ENCODE measurements at places on chromosomes 5 and 9.

DNA sequence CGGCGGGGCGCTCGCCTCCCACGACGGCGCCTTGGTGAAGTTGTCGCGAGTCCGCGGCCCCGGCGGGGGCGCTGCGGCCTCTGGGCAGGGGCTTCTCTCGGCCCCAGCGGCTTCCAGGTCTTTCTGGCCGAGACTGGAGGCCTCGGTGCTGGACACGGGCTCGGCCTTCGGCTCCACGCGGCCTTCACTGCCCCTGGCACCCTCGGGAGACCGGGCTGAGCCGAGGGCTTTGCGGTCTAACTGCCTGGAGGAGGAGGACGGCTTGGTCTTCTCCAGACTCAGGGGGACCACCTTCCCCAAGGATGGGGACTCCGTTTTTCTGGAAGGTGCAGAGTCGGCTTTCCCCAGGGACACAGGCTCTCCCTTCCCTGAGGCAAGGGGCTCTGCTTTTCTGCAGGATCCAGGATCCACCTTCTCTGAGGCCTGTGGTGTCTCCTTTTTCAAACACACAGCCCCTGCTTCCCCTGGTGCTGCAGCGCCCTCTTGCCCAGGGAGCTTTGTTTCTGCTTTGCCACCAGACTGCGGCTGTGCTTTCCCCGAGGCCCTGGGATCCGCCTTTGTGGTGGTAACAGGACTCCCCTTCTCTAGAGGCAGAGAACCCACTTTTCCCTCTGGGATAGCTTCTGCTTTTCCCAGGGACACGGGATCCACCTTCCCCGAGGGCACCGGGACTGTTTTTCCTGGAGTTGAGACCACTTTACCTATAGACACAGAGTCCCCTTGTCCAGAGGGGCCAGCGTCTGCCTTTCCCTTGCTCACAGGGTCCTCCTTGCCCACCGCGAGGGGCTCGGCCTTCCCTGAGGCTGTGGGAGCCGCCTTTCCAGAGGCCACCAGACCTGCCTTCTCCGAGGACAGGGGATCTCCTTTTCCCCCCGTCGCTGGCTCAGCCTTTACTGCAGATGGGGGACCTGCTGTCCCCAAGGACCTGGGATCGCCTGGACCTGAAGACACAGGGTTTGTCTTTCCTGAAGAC is 12.3 kb downstream of the GPRIN1 start:
- no peak for DNase-seq

DNA sequence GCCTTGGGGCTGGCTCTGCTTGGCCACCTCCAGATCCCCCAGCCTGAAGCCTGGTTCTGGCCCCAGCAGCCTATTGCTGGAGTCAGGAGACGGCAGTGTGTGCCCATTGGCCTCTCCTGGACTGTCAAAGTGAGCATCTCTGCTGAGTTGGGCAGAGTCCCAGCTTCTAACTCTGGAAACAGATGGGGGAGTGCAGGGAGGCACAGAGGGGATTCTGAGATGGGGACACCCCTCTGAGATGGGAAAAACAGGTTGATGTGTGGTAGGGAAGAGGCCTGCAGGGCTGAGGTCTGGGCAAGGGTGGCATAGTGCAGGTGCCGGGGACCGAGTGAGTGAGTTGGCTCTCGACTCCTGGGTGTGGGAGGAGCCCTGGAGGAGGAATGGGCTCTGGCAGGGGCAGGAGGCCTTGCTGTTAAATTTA is 27.5 kb downstream of the PHF2 start:
- no peak for DNase-seq

GRCh38 chr5:139063664-139064054 is 134.5 kb downstream of the SIL1 start:
- DNase-seq: no peak

DNA sequence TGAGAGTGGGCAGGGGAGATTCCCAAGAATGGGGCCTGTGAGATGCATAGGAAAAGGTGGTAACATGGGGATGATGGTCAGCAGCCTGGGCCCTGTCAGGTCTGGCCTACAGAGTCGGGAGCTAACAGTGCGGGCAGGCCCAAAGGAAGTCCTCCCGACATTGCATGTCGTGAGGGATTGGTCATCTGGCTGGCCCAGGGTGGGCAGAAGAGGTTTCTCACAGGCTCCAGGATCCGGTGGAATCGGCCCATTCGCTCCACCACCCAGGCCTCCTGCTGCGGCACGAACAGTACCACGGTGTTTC is 514 bp downstream of the STOML2 start:
- no peak for DNase-seq

- DNase-seq: no peak
These were observed 124.7 kb upstream of the LIFR start for GRCh38 chr5:38681029-38681706.

GRCh38 chr5:167155387-167156005 is 1135.9 kb upstream of the WWC1 start:
- DNase-seq: no peak

DNA sequence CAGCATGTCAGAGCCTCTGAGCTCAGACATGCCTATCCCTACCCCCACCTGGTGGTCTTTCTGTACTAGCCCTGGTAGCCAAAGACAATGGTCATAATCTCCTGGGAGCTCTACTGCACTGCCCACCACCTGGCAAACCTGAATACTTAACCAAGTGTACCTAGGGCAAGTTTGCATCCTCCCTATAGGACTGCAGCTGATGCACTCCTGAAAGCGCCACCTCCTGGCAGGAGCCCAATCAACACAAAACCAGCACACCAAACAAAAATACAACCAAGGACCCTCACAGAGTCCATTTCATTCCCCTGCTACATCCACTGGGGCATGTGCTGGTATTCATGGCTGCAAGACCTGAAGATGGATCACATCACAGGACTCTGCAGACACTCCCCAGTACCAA is 14.8 kb upstream of the FAM174A start:
- no peak for DNase-seq

GRCh38 chr5:67941614-67942401 is 273.7 kb upstream of the PIK3R1 start:
- DNase-seq: no peak

GRCh38 chr5:179766726-179767455 is 26.9 kb upstream of the LTC4S start:
- no peak for DNase-seq

GRCh38 chr9:99109522-99109921 is 4.6 kb downstream of the TGFBR1 start:
- DNase-seq: no peak

GRCh38 chr5:79841172-79841571 is 149.9 kb downstream of the MTX3 start:
- no peak for DNase-seq

GRCh38 chr9:89444274-89444673 is 53.6 kb downstream of the SEMA4D start:
- peak; percentile 52 for DNase-seq

DNA sequence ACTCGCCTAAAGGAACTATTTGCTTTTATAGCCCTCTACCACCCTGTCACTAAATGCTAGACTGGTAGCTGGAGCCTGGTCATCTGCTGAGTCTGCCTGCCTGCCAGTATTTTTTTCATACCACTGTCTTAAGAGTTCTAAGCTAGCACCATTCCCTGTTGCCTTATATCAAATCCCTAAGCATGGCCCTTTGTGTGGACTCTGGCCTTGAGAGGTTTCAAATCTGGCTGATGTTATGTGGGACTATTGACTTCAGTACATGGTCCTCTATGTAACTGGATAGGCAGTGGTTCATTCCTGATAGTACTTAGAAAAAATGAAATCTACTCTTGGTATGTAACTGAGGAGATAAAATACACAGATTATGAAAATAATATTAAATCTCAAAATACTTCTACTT is 103.5 kb downstream of the PLCXD3 start:
- no peak for DNase-seq

DNA sequence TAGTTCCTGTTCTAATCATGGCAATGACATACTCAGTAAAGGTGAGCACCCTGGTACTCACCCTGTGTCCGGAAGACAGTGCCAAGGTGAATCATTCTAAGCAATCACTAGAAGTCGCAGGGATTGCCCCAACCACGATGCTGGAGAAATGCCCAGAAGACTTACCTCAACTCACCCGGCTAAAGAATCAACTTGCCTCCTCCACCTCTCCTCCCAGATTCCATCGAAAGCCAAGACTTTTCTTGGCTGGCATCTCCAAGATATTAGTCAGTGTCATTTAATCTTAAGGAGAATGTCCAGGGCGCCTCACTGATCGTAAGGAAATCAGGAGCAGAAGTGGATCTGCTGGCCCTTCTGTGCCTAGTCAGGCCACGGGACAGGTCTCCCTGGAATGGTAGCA is 204.9 kb downstream of the ERCC6L2 start:
- no peak for DNase-seq

DNA sequence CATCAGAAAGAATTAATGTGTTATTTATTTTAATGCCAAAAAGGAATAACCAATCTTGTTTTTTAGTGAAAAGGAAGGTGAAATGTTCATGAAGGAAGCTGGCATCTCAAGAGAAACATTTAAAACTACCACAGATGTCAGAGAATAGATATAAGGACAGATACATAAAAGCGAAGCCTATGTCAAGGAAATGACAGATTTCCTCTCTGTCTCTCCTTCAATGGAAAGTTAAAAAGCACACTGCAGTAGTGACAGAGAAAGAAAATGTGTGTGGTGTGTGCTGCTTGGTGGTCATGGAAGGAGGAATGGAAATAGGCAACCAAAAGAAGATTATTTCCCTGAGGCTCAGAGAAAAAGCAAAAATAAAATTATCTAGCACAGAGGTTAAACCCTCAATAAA is 9.2 kb downstream of the WNT8A start:
- no peak for DNase-seq

DNA sequence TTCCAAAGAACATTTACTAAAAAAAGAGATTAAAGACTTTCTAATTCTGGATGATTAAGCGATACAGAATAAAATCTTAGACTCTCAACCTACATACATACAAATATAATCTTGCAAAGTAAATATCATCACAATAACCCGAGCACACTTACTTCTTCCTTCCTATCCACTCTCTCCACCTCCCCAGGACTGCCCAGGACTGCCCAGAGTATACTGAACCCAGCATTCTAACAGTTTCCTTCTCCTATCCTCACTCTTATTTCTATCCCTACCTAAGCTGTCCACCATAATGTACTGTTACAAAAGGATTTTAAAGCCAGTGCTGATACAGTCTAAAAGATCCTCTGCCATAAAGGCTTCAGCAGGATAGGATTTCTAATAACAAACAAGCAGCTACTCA is 413.3 kb upstream of the POU5F2 start:
- DNase-seq: no peak

DNA sequence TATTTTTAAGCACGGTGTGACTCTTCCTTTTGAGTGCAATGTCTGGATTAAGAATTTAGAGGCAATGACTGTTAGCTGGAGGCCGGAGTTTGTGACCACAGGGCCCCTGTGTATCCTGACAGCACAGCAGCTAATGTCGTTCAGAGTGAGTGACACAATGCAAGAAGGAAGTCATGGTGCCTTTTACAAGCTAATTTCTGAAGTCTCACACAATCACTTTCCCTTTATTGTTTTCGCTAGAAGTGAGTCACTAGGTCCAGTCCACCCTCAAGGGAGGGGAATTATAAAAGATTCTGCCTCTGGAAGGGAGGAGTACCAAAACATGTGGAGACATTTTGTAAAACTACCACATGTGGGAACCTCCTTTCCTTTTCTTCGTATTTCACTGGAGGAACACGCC is 185.5 kb upstream of the FGF10 start:
- DNase-seq: no peak

GRCh38 chr9:94533155-94533554 is 21.7 kb upstream of the PCAT7 start:
- no peak for DNase-seq

DNA sequence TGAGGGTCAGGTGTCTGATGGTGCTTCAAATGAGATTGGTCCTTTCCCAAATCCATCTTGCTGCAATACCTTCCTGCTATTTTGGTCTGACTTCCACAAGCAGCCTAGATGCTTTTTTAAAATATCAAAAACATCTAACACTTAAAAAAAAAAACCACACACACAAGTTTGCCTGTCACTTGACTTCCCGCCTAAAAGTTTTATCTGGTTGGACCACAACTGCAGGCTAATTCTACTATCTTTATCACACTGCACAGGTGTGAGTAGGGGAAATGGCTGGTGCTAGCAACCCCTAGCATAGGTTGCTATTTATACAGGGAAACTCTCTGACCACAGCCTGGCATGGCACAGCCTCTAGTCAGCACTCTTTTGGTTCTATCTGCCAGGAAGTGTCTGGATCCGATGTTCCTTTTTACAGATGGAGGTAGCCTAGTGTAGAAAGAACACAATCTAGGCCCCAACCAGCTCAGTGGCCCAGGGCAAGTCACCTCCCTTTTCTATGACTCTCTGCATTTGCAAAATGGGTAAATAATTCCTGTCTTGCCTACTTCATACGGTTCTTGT is at the start of gene HEMGN:
TSS of gene HEMGN (minus strand) at position 92 of the 564 bp plus-strand sequence. CDS start at position 56, 36 bp downstream.
- DNase-seq: peak; percentile 25

GRCh38 chr9:69198521-69199220 is 24.6 kb downstream of the TJP2 start:
- DNase-seq: no peak

DNA sequence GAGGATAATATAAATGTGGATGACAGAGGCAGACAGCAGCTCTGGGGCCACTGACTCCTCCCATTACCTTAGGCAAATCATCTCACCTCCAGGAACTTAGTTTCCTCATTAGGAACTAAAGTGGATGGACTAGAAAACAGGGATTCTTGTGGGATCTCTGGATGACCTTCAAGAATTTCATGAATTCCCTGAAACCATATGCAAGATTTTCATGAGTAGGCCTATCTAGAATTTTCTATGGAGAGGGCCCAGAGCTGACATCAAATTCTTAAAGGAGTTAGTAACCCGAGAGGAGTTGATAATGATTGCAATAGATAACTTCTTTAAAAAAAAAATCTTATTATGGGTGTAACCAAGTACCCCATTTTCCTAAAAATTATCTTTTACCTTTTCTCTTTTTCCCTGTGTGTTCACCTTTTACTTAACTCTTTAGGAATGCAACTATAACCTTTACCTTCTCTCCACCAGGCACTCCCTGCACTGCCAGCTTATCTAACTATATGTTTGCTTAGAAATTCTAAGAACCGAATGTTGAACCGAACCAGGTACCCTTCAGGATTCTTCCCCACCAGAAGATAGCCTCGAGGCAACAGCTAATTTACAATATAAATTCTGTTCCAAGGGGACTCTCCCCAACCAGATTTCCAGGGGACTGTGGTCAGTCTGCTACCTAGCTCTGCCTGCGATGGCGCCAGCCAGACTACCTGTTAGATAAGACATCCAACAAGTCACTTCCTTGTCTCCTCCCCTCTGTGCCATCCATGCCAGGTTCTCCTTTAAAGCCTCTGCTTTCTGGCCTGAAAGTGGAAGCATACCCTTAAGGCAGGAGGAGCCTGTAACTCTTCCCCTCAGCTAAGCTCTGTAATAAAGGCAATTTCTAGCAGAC is 86.0 kb downstream of the GCNT4 start:
- no peak for DNase-seq

DNA sequence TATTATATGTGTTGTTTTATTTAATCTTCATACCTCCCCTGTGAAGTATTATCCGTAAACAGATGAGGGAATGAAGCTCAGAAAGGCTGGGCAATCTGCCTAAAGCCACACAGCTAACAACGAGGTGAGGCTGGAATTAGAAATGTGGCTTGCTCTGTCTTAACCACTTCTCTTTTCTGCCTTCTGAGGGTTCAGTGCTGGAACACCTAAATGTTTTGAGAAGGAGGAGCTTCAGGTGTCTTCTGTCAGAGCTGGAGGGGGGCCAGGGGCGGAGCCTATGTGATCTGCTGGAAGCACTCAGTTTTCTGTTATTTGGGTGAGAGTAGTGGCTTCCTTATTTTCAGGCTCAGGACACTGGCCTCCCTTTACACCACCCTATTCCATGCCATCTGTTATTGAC is 35.0 kb upstream of the ARAP3 start:
- DNase-seq: no peak
